ENCODE measurements at places on chromosomes 3 and 15.
A peak's percentile ranks its signal among the peaks of the same experiment; 100 is the strongest.

- no peak for DNase-seq
These were observed 897.3 kb downstream of the TUSC7 start for GRCh38 chr3:117606866-117607265.

DNA sequence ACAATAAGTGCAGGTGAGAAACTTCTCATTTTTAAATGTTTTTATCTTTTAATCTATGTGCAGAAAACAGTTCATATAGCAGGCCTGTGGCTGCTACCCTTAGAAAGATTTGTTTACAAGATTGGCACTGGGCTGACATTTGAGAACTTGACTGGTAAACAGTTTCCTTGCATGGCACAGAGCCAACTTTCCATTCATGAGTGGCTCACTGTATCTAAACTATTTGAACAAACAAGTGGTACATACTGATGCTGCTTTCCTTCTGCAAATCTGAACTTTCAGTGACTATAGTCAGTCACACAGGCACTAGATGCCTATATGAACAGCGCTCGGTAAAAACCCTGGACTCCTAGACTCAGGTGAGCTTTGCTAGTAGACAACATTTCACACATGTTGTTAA is 6.3 kb upstream of the GTPBP8 start:
- DNase-seq, result no peak

- DNase-seq, result peak; percentile 68
These were observed 70.3 kb upstream of the SMAD3 start for GRCh38 chr15:66994927-66995656.

DNA sequence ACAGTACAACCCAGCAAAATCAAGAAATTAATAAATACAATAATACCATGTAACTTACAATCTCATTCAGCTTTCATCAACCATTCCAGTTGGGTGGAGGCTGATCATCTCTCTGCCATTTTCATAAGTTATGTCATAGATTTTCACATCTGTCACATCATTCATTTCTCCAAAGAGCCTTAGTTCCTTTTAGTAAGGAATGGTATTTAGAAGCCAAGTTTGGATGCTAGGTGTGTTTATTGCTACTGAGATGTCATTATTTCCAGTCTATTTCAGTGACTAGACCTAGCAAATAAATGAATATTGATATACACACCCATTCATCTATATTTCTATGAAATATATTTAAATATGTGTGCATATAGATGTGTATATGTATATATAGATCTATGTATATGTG is 2.7 kb upstream of the UBL7 start:
- no peak for DNase-seq

- no peak for DNase-seq
These were observed 24.2 kb downstream of the SOX2 start for GRCh38 chr3:181735911-181736310.

DNA sequence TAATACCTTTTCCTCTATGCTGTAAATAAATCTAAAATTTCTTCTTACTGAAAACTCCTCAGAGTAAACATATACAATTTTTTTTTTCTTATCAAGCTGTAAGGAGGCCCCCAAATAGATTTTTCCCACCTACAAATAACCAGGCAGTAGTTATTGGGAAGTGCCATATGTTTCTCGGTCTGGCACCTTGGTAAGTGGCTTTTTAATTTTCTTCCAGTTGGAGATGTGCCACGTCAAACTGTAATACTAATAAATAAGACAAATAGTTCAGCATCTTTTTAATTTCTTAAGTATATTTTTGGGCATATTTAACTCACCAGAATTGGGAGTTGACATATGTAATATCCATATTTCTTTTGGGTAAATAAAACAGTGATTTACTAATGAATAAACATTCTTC is 346.3 kb downstream of the DIPK2A start:
- DNase-seq, result no peak

Data from HCEC 1CT (cell line).